ENCODE measurements at places on chromosomes 16 and 17.

DNA sequence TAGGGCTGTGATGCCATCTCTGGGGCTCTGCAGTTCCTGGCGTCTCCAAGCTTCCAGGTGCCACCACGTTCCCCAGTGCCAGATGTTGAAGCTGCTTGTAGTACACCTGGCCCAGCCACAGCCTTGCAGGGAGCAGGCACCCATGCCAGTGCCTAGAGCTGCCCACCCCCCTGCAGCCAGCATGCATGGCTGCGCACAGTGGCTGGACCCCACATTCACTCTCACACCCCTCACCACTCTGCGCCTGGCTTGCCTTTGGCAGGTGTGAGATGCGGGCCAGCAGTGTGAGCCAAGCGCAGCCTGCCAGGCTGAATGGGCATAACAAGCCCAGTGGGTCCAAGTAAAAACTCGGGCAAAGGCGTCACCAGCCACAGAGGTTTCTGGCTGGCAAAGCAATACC is 75.4 kb upstream of the CHMP6 start:
- DNase-seq: no peak

DNA sequence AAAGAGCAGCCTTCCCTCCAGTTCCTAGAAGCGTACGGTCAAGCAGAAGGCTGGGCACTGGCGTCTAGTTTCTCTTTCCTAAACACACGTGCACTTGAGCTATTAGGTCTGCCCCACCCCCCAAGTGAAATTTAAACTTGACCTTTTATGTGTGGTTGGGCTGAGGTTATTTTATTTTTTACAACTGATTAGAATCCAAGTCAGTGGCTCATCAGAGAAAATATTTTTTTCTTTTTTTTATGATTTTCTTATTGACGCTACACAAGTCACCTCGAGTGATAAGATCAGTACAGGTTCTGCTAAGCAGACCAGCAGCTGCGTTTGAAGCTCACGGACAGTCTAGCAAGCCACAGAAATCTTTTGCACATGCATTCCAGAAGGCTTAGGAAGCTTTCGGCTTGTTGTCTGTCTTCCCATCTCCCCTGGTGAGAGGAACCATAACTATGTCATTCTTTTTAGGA is 95.1 kb downstream of the ZFHX3 start:
- peak; percentile 86 for DNase-seq

- DNase-seq: peak; percentile 84
These were observed at the start of gene CDT1 for GRCh38 chr16:88803264-88803987. Gene CDT1, plus strand, starts transcription at chr16:88803789. Its CDS starts 43 bp downstream, at chr16:88803832.

GRCh38 chr17:5055543-5055942 is 20.3 kb upstream of the SLC52A1 start:
- no peak for DNase-seq

GRCh38 chr17:57662644-57663308 is 82.3 kb downstream of the CCDC182 start:
- peak; percentile 100 for DNase-seq

DNA sequence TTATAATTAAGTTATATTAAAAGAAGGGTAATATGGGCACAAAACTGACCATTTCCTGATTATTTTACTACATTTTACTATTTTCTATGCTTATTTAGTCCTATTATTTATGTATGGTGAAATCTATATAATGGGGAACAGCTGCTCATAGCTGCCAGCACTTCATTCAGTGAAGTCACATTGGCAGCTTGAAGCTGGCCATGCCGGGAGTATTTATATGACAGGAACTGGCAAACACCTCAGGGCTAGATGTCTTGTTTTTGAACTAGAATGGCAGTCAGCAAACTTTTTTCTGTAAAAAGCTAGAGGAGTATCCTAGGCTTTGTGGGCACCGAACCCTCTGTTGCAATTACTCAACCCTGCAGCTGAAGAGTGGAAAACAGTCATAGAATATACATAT is 104.1 kb downstream of the CDH13 start:
- DNase-seq: no peak

DNA sequence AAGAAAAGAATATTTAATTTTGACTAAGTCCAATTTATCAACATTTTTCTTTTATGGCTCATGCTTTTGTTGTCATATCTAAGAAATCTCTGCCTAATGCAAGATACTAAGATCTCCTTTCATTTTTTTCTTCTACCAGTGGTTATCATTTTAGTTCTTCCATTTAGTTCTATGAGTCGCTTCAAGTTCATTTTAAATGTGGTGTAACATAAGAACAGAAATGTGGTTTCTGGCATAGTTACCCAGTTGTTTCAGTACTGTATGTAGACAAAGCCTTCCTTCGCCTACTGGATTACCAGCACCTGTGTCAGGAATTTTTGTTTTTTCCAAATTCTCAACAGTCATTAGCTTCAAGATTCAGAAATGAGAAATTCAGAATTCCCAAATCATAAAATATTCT is 175.7 kb downstream of the PARN start:
- DNase-seq: no peak

DNA sequence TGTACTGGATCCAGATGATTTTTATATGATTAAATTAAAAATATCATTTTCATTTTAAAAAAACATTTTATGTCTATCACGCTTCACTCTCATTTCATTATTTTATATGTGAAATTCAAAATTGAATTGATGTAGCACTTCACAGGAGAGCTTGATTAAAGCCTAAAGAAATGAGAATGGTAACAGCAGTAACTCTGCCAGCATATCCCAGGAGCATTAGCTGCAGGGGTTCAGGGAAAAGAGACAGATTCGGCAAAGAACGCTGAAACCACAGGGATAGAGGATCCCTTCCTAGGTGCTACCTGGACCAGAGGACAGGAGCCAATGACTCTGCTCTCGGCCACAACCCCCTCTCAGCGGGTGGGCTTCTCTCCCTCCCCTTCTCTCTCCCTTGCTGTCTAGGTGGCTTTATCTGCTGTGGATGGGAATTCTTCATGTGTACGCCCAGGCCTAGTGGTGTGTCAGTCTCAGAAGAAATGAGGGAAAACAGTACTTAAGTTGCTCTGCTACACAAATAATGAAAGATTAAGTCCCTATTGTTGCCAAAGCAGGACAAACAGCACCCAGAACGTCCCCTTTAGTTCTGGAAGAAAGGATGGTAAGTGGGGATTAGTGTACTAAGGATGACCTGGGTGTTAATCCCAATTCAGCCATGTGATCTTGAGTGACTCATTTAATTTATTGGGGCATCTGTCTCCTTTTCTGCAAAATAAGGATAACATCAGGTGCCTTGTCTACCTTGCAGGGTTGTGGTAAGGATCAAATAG is 123.3 kb downstream of the CDK5R1 start:
- DNase-seq: no peak

- no peak for DNase-seq
These were observed 628.5 kb downstream of the MAF start for GRCh38 chr16:78972006-78972405.

GRCh38 chr17:51185763-51186332 is 19.6 kb downstream of the NME2 start:
- peak; percentile 64 for DNase-seq

- DNase-seq: no peak
These were observed 868 bp downstream of the KCNJ12 start for GRCh38 chr17:21376759-21377690.

- no peak for DNase-seq
These were observed 551.9 kb upstream of the ZFHX3 start for GRCh38 chr16:73599870-73600269.

DNA sequence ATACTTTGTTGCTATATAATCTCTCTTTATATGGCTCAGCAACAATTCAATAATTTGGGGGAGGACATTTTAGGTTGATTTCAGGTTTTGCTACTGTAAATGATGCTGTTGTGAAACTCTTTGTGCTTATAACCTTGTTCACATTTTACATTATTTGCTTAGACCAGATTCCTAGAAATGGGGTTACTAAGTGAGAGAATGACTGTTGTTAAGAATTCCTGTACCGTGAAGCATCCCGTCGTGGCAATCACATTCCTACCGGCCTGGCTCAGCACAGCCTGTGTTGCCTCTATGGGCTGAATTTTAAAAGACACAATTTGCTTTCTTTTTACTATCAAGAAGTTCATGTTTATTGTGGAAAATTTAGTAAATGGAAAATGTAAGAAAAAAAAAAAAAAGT is 31.4 kb downstream of the B9D1 start:
- DNase-seq: peak; percentile 57

- DNase-seq: peak; percentile 92
These were observed at the start of the genes ABI3 and GNGT2 for GRCh38 chr17:49210158-49211029. Gene ABI3, plus strand, starts transcription at chr17:49210707. Its CDS starts 18 bp downstream, at chr17:49210725. Gene GNGT2, minus strand, starts transcription at chr17:49210574. Its CDS starts 3,152 bp downstream, at chr17:49207422.

- DNase-seq: peak; percentile 89
These were observed at the start of gene ASPHD1 for GRCh38 chr16:29900102-29900887. Gene ASPHD1, plus strand, starts transcription at chr16:29900488. Its CDS starts 484 bp downstream, at chr16:29900972.

GRCh38 chr17:76493505-76494167 is 7.6 kb downstream of the RHBDF2 start:
- DNase-seq: no peak

DNA sequence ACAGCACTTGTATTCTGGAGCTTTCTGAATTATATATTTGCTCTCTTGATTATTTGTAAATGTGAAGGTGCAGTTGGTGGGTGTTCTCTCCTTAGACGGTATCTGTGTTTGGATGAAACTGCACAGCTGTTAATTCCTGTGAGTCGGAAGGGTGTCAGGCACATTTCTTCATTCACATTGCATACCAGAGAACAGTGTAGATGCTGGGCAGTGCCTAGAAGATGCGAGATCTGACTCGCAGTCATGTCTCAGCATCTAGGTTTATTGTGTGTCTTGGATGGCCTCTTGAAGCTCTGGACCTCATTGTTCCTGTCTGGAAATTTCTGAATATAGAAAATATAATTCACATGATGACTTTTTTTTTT is 61.2 kb downstream of the CLEC16A start:
- no peak for DNase-seq

GRCh38 chr17:1398028-1398427 is 2.0 kb downstream of the YWHAE start:
- no peak for DNase-seq

- no peak for DNase-seq
These were observed 23.9 kb downstream of the TMEM186 start for GRCh38 chr16:8773537-8773936.

- peak; percentile 92 for DNase-seq
These were observed at the start of gene VAT1 for GRCh38 chr17:43021741-43022512. Gene VAT1, minus strand, starts transcription at chr17:43022385. Its CDS starts 63 bp downstream, at chr17:43022322.

DNA sequence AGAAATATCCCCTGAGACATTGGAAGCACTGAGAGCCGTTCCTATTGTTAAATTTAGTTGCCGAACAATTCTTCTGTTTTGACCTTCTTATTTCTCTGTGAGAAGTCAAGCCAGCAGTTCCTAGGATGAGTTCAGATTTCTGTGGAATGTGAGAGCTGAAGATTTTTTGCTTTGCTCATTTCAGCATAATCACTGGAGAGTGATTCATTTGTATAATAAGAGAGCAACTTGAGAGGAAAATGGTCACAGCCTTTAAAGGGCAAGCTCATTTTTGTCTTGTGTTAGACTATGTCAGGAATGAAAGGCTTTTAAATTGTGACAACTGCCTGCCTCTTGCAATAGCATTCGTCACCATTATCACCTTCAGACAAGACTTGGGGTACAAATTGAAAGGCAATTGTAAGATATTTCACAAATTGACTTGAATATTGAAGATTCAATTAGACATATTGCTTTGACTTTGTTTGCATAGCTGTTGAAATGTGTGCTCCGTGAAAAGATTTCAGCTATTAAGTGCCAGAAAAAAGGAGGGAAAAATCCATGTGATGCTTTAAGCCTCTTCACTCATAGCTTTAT is 900.0 kb upstream of the GOT2 start:
- no peak for DNase-seq

DNA sequence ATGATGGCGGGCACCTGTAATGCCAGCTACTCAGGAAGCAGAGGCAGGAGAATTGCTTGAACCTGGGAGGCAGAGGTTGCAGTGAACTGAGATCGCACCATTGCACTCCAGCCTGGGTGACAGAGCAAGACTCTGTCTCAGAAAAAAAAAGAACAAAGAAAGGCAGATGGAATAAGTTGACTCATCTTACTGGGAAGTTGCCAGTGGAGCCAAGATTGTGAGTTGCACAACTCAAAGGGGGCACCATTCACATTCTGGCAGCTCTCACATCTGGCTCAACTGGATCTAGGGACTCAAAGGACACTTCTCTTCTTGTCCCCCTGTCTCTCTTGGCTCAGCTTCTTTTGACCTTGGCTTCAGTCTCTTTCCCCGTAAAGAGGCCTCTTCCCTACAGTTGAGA is 53.7 kb upstream of the ETV4 start:
- no peak for DNase-seq

DNA sequence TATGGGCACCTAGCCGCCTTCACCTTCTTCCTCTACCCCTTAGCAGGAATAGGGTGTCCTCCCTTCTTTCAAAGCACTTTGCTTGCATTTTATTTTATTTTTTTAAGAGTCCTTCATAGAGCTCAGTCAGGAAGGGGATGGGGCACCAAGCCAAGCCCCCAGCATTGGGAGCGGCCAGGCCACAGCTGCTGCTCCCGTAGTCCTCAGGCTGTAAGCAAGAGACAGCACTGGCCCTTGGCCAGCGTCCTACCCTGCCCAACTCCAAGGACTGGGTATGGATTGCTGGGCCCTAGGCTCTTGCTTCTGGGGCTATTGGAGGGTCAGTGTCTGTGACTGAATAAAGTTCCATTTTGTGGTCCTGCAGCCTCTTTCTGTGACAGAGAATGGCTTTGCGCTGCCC is 4.6 kb downstream of the TMUB2 start:
- DNase-seq: no peak

DNA sequence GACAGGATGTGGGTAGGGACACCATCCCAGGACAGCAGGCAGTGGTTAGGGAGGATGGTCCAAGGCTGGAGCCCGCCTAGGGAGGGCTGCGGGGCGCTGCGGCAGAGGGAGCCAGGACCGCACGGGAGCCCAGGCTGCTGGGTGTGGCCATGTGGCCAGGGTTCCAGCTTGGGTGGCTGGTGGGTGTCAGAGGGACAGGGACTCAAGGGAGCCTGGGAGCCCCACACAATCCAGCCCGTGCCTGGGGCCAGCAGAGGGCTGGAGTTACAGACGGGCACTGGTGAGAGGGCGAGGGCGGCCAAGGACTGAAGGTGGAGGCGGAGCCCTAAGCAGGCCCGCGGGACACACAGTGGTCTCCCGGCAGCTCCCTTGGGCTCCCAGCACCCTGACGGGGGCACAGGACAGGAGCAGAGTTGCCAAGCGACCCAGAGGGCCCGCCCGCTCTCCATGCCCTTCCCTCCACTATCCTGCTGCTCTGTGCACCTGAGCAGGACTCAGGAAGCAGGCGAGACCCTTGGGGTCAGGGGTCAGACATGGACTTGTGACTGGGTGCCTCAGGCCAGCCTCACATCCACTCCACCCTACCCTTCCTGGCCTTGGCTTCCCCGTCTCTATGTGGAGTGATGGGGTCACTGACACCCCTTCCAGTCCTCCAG is 7.1 kb downstream of the MRPL28 start:
- no peak for DNase-seq

- DNase-seq: no peak
These were observed 91.7 kb upstream of the CACNG3 start for GRCh38 chr16:24164416-24164815.

DNA sequence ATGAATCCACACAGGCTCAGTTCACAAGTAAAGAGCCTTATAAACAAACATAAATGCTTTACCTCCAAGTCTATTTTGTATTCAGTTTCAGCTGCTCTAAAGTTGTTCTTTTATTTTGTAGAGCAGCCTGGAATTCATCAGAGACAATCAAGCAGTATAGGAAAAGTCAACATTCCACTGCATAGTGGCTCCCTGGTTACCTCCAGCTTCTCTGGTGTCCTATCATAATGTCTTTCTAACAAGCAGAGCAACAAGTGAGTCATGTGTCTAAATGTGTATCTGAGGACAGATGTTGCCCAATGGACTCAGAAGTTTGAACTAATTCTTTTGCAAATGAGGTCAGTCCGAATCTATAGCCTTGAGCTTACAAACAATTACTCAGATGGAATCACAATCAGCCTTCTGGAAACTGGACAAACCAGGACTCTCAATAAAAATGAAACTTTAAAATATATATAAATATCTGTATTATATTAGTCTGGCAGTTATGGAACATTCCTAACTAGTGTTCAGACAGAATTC is 292.0 kb upstream of the TOM1L1 start:
- DNase-seq: no peak
